ENCODE measurements at places on chromosomes 2 and 18.

GRCh38 chr2:147843864-147844696 is 749 bp upstream of the ACVR2A start:
- DNase-seq = peak; percentile 68

GRCh38 chr2:133249362-133249761 is 318.9 kb downstream of the NCKAP5 start:
- DNase-seq = no peak

GRCh38 chr18:53800171-53800570 is 424.3 kb downstream of the MBD2 start:
- DNase-seq = no peak

- no peak for DNase-seq
These were observed 70.3 kb upstream of the UPP2 start for GRCh38 chr2:158031371-158031770.

DNA sequence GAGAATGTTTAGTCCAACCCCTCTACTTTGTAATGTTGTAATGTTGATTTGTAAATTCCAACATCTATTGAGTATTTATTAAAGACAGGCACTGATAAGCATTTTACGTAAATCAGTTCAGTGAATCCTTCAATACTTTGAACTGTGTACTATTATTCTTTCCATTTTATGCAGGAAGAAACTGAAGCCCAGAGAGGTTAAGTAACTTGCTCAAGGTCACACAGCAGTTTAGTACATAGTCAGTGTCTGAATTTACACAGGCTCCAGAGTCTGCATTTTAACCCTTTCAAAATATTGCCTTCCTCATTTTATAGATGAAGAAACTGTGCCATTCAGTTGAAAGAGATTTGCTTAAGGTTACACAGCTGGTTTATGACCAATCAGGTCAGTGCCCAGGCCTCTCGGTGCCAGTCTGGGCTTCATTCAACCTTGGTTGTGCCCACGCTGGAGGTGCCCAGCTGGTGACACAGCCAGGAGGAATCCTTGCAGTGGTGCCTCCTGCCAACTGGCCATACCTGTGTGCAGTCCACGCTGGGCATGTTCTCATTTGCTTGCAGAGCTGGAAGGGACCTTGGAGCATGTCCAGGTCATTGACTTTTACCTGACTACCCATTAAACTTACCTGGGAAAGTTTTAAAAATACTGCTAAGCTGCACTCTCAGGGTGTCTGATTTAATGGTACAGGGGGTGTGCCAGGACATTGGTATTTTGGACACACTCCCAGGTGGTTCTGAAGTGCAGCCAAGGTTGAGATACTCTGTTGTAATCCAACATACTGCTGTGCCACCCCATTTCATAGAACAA is 74.3 kb upstream of the CYRIA start:
- DNase-seq = no peak

DNA sequence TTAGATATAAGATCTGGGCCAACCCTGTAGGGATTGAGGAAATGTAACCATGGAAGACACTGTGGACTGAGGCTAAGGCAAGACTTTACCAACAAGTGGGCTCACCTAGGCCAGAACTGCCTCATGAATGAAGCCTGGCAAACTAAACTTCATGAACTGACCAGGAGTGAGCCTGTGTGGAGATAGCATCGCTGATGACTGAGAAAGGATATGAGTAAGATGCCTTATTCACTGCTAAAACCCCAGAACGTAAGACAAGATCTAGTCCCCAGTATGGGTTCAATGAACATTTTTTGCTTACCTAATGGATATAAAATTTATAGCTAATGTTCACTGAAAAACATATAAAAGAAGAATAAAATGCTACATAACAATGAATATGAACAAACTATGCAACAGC is 399.8 kb downstream of the SATB2 start:
- no peak for DNase-seq

- no peak for DNase-seq
These were observed 123.8 kb downstream of the KCTD1 start for GRCh38 chr18:26424428-26425147.

DNA sequence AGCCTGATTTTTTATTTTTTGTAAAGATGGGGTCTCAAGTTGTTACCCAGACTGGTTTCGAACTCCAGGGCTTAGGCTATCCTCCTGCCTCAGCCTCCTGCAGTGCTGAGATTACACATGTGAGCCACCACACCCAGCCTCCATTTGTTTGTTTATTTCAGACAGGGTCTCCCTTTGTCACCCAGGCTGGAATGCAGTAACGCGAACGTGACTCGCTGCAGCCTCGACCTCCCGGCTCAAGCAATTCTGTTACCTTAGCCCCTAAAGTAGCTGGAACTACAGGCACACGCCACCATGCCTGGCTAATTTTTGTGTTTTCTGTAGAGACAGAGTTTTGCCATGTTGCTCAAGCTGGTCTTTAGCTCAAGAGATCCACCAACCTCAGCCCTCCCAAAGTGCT is 27.2 kb downstream of the UBXN4 start:
- DNase-seq = no peak

- DNase-seq = peak; percentile 64
These were observed at the start of gene FRZB for GRCh38 chr2:182866461-182867406. TSS of gene FRZB (minus strand) at chr2:182866637. CDS start at chr2:182866552, 85 bp downstream.

- no peak for DNase-seq
These were observed 166.8 kb upstream of the SP5 start for GRCh38 chr2:170548304-170548703.

DNA sequence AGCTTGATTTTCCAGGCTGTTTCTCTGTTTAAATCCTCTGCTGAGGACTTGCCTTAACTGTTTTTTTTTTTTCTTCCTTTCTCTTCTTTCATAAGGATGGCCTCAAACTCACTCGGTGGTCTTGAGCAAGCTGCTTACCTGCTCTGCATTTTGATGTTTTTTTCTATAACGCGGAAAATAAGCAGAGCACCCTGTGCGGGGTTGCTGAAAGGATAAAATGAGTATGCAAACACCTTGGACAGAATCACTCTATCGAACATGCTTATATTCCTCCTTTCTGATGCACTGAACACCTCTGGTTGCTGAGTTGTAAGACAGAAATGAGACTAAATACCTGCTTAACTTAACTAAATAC is 41.1 kb upstream of the DSC1 start:
- DNase-seq = no peak

GRCh38 chr2:125642032-125642431 is 1013.9 kb upstream of the GYPC start:
- DNase-seq = no peak

GRCh38 chr2:237927986-237928385 is 38.8 kb upstream of the UBE2F start:
- DNase-seq = no peak

DNA sequence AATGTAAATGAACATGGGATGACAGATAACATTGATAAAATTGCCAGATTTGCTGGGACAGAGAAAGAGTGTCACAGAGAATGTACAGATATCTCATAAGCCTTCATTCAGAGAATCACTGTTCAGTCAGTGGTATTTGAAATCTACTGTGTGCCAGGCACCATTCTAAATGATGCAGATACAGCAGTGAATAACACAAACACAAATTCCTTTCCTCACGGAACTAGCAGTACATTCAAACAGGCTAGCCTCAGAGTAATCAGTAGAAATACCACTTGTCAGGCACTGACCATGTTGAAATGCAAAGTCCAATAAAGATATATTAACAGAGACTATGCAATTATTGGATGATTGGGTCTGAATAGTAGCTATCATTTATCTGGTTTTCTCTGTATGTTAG is 211.0 kb downstream of the RDH14 start:
- no peak for DNase-seq

GRCh38 chr2:236659758-236660150 is 90.1 kb downstream of the ACKR3 start:
- DNase-seq = peak; percentile 49

- DNase-seq = no peak
These were observed 290.3 kb downstream of the TRIB2 start for GRCh38 chr2:13006829-13007717.

GRCh38 chr2:69119104-69119894 is 106.3 kb downstream of the ANTXR1 start:
- DNase-seq = no peak

GRCh38 chr2:205187731-205188130 is 494.6 kb upstream of the NRP2 start:
- no peak for DNase-seq

DNA sequence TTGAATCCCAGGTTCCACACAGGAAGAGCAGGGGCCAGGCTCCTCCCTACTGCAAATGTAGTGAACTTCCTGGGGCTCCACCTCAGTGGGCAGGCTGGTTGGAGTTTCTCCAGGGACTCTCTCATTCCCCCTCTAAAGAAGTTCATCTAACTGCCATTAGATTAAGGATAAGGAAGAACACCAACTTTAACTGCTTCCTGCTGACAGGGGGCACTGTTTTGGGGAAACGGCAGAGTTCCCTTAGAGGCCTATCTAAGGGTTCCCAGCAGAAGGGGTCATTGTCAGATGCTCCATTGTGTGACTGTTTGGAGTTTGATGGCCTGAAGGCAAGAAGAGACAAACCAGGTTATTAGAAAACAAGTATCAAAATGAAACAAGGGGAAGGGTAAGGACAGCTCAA is 2159.7 kb upstream of the PIK3C3 start:
- no peak for DNase-seq

DNA sequence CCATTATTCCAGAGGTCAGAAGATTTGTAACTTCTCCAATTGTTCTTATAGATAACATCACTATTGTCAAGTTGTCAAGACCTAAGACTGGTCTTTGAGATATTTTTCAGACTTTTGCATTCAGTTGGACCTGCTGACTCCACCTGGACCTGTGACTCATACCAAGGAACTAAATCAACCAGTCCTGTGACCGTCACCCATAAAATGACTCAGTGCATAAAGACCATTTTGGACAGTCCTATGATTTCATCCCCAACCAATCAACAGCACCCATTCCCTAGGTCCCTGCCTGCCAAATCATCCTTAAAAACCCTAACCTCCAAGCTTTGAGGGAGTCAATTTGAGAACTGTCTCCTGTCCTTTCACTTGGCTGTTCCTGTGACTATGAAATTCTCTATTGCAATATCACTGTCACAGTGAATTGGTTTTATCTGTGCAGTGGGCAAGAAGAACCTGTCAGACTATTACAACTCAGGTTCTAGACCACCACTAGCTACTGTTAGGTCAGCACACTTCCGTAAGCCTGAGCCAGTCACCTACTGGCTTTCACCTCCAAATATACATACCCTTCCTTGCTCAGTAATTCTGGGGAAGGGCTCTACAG is 17.1 kb downstream of the DPP4 start:
- no peak for DNase-seq

GRCh38 chr18:55139836-55140235 is 180.6 kb upstream of the CCDC68 start:
- no peak for DNase-seq

DNA sequence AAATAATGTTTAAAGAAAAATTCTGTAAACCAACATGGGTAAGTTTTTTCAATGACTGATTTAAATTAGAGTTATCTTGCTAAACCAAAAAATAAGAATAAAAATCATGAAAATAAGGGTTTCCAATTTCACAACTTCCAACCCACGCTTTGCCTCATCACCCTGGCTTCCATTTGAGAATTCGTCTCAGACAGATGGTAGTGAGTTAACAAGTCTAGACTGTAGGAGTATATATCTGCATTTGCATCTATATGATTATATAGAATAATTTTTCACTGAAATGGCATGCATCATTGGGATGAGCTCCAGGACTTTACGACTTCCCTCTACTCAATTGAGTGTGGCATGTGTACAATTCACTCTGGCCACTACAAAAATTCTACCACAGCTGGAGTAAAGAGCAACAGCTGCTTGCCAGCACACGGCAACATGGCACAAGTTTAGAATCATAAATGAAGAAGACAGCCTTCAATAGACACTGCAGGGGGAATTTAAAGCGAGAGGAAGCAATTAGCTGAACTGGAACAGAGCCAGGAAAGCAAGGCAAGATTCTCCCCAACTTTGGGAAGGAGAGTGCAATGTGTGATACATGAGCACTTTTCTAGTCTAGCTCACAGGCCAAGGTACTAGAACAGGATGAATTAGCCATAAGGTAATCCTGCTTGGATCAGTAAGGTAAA is 1673.5 kb upstream of the CELF4 start:
- DNase-seq = peak; percentile 5

All from skeletal muscle cell (primary cell).